Spinal cord (tissue), 10 donors: ENCODE measurements at places on chromosomes 16 and 17. TPM values are rescaled to one million over a fixed set of nuclear protein-coding genes. Genes with fewer than 3 reads are reported as not detected.

GRCh38 chr16:80197741-80198201 lies 343.0 kb upstream of the DYNLRB2 start:
- no peak for DNase-seq
- no peak overlapping the region for H3K27ac ChIP-seq
- no peaks in the 10 kb centered on the region for H3K27me3 ChIP-seq
- H3K4me1 ChIP-seq = no peaks in the 10 kb centered on the region
- H3K4me3 ChIP-seq = no peak overlapping the region
- H3K36me3 ChIP-seq = no peaks in the 10 kb centered on the region

GRCh38 chr17:13337151-13337550 lies 264.6 kb downstream of the HS3ST3A1 start:
- H3K4me1 ChIP-seq = no peaks in the 10 kb centered on the region
- no peaks in the 10 kb centered on the region for H3K27me3 ChIP-seq
- no peaks in the 10 kb centered on the region for H3K36me3 ChIP-seq
- H3K4me3 ChIP-seq = no peak overlapping the region

- peaks cover 35% of the 10 kb centered on the region for H3K4me1 ChIP-seq
- no peak overlapping the region for H3K27ac ChIP-seq
- H3K36me3 ChIP-seq = peaks cover 99% of the 10 kb centered on the region
- DNase-seq = no peak
- no peaks in the 10 kb centered on the region for H3K27me3 ChIP-seq
Measured at GRCh38 chr16:4390266-4391260, 18.9 kb downstream of the VASN start.

TBC1D3I gene
- total RNA-seq = not detected

C16orf96 gene
- total RNA-seq = 0.50 TPM

CCDC92B gene
- total RNA-seq = 0.89 TPM

TBC1D3 gene
- not detected for total RNA-seq
